ENCODE measurements at places on chromosomes 1 and 21.

DNA sequence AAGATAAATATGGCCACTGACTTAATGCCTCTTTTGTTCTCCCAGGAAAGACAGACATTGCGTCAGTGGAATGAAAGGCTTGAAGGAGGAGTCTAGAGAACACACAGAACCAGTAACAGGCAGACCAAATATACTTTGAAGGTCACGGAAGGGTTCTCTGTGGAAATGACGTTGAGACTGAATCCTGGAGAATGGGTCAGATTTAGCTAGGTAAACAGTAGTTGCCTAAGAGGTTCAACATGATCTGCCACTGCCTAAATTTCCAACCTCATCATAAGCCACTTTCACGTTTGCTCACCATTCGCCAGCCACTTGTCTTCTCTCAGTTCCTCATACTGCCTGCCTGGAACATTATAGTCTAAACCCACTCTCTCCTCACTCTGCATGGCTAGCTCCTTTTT is 20.5 kb downstream of the PLA2G4A start:
- no peak for DNase-seq

- DNase-seq = no peak
Measured at GRCh38 chr1:47745715-47746609, 251.2 kb downstream of the TRABD2B start.

- no peak for DNase-seq
Measured at GRCh38 chr1:165844933-165845332, 17.5 kb downstream of the UCK2 start.

GRCh38 chr1:212232090-212232489 is 53.1 kb upstream of the PPP2R5A start:
- no peak for DNase-seq

DNA sequence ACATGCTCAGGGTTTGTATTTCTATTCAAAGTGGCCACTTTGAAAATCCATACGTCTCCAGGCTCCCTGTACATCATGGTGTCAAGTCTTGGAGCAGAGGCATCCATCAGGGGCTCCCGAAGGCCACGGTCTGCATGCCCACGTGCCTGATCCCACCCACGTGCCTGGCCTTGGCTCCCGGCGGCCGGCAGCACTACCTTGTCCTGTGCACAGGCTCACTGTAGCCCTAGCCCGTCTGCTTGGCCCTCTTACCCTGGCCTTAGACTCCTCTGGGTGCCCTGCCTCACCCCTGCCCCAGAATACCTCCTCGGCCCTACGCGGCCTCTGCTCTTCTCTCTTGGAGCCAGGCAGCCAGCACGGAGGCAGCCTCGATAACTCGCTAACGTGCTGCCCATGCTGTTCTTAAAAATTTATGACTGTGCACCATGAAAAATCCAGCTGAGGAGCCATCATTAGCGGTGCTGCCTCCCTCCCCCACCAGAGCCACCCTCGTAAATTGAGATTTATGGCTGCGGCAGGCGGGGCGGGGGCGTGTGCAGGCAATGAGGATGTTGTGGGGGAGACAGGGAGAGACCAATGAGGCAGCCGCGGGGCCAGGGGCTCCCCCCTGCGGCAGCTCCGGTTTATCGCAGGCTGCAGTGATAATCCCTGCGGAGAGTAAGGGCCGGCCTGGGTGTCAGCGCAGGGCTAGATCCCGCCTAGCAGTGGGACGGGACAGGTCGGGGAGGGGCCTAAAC is 24.6 kb downstream of the DMAP1 start:
- DNase-seq = peak; percentile 86

GRCh38 chr1:22064751-22065402 is 12.4 kb downstream of the CDC42 start:
- DNase-seq = peak; percentile 35

- DNase-seq = peak; percentile 88
Measured at GRCh38 chr1:112533029-112533428, 24.3 kb downstream of the WNT2B start.

DNA sequence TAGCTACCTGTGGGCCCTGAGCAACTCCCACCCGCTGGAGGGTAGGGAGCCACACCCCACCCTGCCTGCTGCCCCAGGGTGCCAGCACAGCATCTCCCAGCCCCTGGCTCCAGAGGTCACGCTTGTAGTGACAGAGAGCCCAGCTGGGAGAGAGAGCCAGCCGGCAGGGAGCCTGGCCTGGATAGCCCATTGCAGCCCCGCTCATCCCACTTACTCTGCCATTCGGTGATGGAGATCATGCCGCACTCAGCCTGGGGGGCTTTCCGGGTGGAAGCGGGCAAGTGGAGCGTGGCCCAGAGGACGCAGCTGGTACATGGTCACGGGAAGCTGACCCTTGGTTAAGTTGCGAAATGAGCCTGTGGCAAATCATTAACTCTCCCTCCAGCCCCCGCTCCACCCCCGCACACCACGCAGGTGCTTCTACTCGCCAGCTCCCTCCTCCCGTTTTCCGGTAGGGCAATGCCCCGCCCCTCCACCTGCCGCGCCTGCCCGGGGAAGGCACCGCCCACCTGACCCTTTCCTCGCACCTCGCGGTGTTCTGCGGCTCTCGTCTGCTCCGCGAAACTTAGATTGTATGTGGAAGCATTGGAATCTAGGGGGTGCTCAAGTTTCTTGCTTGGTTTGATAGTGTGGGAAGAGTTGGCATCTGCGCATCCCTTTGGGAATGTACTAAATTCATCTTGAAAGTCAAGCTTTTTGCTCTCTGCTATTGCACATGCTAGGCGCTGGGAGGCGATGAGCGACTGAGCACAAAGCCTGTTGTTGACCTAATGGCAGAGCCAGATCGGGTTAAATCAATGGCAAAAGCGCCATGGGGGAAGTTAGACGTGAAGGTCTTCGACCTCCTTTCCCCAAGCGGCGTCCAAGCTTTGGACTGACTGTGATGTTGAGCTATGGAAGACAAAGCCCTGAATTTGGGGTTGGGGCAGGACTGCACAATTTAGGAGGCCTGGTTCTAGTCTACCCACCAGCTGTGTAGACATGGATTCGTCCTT is at the start of gene GOLT1A:
Gene GOLT1A, minus strand, starts transcription at position 321 of the 995 bp plus-strand sequence. Its CDS starts 82 bp downstream, at position 239.
- DNase-seq = peak; percentile 81

DNA sequence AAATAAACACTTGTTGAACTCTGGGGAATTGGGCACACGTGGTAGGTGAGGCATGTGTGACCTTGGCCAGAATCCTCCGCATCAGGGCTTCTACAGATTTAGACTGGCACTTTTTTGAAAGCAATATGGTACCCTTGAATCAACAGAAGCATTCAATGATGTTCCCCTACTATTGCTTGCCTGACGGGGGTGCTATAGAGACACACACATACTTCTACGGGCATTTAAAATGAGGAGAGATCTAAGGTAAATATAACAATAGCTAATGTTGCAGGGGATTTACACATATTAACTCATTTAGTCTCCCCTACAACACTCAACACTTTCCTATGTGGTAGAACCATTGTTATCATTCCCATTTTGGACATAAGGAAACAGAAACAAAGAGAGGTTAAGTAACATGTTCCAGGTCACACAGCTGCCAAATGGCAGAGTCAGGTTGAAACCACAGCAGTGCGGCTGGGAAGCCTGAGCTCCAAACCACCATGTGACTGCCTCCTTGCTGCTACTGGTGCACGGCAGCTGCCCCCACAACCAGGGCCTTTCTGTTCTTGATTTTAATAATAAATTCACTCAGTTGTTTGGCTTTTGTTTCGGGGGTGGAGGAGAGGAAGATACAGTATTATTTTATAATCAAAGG is 147.4 kb downstream of the ZNF281 start:
- no peak for DNase-seq

GRCh38 chr1:99661780-99662179 is 15.9 kb downstream of the PALMD start:
- DNase-seq = no peak

- no peak for DNase-seq
Measured at GRCh38 chr1:115262886-115263285, 75.2 kb downstream of the NGF start.

DNA sequence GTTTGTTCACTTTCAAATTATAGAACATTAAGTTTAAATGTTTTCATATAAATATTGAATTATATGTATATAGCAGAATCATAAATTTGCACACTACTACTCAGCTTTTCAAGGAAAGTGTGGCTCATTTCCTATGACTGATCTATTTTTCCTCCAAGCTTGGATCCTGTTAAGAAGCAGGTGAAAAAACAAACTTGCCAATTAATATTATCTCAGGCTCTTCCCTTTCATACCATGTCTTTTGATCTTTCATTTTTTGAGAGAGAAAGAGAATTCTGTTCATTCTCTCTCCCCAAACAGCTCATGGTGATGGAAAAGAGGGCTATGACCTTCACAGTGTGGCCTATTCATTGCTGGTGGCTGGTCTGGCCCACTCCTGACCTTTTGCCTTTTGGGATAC is 43.7 kb downstream of the SEC16B start:
- no peak for DNase-seq

- no peak for DNase-seq
Measured at GRCh38 chr1:221356693-221357092, 385.2 kb downstream of the DUSP10 start.

DNA sequence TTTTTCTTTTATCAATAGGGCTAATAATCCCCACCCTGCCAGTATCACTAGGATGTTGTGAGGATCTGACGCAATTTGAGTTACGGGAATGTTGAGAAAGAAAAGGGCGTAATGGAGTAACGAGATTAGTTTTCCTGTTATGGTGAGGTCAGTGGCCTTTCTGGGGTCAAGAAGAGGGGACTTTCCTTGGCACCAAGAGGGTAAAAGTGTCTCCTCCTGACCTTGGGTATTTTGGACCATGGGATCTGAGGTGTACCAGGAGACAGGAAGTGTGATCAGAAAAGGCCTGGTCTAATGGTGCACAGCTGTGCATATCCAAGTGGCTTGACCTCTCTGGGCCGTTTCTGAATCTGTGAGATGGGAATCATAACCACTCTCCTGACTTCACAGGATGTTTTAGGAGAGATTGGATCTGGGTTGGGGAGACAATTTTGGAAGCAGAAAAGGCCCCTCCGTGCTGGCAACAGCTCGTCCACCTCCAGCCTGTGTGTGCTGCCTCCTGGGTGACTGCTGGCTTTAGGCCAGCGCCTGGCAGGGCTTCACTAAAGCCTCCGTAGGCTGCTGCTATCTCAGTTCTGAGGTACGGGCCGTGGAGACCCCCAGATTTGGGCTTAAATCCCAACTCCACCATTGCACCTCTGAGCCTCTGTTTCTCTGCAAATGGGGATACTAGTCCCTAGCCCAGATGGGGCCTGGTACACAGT is 37.1 kb downstream of the ALPL start:
- DNase-seq = no peak

GRCh38 chr1:15610167-15610566 is 7.1 kb upstream of the DDI2 start:
- no peak for DNase-seq

All from fibroblast of skin of abdomen (primary cell).